ENCODE measurements at places on chromosomes 11 and 22.

GRCh38 chr11:86587264-86588193 lies 84.9 kb downstream of the ME3 start:
- H3K4me1 ChIP-seq: peaks cover 10% of the 10 kb centered on the region
- H3K27ac ChIP-seq: no peak overlapping the region
- peaks cover 4% of the 10 kb centered on the region for H3K36me3 ChIP-seq
- no peak for DNase-seq

- peaks cover 5% of the 10 kb centered on the region for H3K27me3 ChIP-seq
- H3K27ac ChIP-seq: no peak overlapping the region
- DNase-seq: no peak
- H3K4me1 ChIP-seq: no peaks in the 10 kb centered on the region
- no peak overlapping the region for H3K4me3 ChIP-seq
Observed at GRCh38 chr22:35568751-35569739, 28.4 kb downstream of the RASD2 start.

DNA sequence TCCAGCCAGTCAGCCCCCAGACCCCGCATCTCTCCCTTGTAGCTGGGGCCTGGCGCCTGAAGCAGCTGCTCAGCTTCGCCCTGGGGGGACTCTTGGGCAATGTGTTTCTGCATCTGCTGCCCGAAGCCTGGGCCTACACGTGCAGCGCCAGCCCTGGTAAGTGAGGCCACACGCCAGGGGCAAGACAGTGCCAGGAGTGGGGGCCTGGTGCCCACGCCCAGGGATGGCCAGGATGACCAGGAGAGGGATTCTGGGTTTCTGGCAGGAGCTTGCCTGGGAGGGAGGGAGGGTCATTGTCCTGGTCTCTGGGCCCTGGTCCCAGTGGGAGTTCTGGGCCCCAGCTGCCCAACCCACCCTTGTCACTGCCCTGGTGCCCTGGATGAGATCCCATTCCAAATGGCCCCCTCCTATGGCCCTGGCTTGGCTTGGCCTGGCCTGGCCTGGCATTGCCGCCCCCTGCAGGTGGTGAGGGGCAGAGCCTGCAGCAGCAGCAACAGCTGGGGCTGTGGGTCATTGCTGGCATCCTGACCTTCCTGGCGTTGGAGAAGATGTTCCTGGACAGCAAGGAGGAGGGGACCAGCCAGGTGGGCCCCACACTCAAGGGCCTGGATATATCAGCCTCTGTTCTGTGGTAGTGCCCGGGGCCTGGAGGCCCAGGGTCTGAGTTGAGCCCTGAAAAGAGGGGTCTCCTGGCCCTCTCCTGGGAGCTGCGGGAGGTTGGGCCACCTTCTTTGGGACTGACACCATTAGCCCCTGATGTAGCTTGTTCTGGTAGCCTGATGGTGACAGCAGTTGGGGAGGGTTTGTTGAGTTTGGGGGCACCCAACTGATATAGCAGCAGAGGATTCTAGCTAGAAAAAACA lies 3.7 kb downstream of the SLC39A13 start:
- H3K4me3 ChIP-seq: no peak overlapping the region
- DNase-seq: peak; percentile 67
- no peaks in the 10 kb centered on the region for H3K36me3 ChIP-seq
- peaks cover 15% of the 10 kb centered on the region for H3K4me1 ChIP-seq

DNA sequence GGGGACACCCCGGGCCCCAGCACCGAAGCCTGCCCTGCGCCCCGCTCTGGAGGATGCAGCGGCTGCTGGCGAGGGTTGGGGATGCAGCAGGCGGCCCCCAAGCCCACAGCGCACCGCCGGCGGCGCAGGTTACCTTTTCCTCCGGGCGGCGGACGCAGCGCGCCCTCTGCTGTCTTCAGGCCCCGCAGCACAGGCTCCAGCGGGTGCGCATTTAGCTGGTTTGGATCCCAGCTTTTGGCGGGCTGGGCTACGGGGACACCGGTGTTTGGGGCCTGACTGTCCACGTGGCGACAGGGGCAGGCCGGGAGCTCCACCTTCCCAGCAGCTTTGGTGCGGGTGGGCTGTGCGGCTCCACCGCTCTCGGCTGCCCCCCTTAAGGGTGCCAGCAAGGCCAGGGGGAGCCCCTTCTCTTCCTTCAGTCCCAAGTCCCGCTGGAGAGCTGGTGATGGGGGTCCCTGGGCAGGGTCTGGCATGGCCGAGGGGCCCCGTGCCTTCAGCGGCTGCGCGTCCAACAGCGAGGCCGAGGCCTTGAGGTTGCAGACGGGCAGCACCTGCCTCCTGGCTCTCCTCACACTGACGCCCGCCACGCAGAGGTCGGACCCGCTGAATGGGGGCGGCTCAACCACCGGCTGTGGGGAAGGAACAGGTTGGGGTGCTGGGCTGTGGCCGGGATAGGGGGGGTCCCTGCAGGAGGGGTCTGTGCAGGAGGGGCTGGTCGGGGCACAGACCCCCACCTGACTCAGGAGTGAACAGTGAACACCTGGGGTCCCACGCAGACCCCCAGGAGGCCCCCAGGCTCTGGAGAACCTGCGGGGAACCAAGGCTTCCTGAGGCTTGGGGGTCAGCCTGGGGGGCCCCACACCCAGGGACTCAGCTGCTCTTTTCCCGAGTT lies 18.0 kb upstream of the IL17REL start:
- no peaks in the 10 kb centered on the region for H3K36me3 ChIP-seq
- H3K27me3 ChIP-seq: peaks cover 5% of the 10 kb centered on the region
- DNase-seq: peak; percentile 86
- H3K4me1 ChIP-seq: peaks cover 12% of the 10 kb centered on the region
- no peak overlapping the region for H3K4me3 ChIP-seq

GRCh38 chr11:121595717-121596161 lies 143.0 kb upstream of the SORL1-AS1 start:
- peaks cover 5% of the 10 kb centered on the region for H3K4me1 ChIP-seq
- DNase-seq: no peak
- H3K4me3 ChIP-seq: no peak overlapping the region
- no peaks in the 10 kb centered on the region for H3K27me3 ChIP-seq

GRCh38 chr11:62431171-62431901 lies 12.5 kb downstream of the SCGB1A1 start:
- DNase-seq: no peak
- H3K27ac ChIP-seq: no peak overlapping the region
- no peak overlapping the region for H3K4me3 ChIP-seq
- H3K4me1 ChIP-seq: peaks cover 80% of the 10 kb centered on the region

- H3K36me3 ChIP-seq: peaks cover 6% of the 10 kb centered on the region
- H3K4me3 ChIP-seq: no peak overlapping the region
- DNase-seq: no peak
- H3K27me3 ChIP-seq: peaks cover 74% of the 10 kb centered on the region
Observed at GRCh38 chr22:19763458-19764298, 3.1 kb downstream of the TBX1 start.

GRCh38 chr11:74838188-74838587 lies 89.5 kb downstream of the RNF169 start:
- H3K36me3 ChIP-seq: peaks cover 64% of the 10 kb centered on the region
- H3K27me3 ChIP-seq: no peaks in the 10 kb centered on the region
- H3K4me1 ChIP-seq: peaks cover 2% of the 10 kb centered on the region
- no peak for DNase-seq
- no peak overlapping the region for H3K4me3 ChIP-seq
- H3K27ac ChIP-seq: no peak overlapping the region

GRCh38 chr11:17558916-17559315 lies 11.9 kb downstream of the OTOG start:
- H3K27ac ChIP-seq: no peak overlapping the region
- peaks cover 3% of the 10 kb centered on the region for H3K4me1 ChIP-seq
- peaks cover 3% of the 10 kb centered on the region for H3K27me3 ChIP-seq
- H3K36me3 ChIP-seq: no peaks in the 10 kb centered on the region
- no peak overlapping the region for H3K4me3 ChIP-seq

- H3K36me3 ChIP-seq: no peaks in the 10 kb centered on the region
- no peaks in the 10 kb centered on the region for H3K4me1 ChIP-seq
Observed at GRCh38 chr11:1050581-1051355, 14.2 kb upstream of the MUC6 start.

DNA sequence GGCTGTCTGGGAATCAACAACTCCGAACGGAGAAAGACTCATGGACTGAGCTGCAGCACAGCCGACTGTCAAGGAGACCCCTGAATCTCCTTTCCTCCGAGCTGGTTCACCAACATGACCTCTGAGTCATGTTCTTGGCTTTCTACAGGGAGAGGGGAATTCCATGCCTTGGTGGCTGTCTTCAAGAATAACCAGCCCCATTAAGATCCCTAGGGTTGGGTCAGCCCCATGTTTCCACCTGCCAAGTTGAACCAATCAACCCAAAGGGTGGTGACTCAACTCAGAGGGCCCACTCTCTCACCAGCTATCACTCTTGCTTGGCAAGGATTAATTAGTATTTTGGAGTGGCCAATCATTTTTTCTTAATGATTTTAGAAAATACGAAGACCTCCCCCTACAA lies 28.3 kb upstream of the IGSF22 start:
- no peaks in the 10 kb centered on the region for H3K36me3 ChIP-seq
- peaks cover 23% of the 10 kb centered on the region for H3K27me3 ChIP-seq
- no peak for DNase-seq
- no peaks in the 10 kb centered on the region for H3K4me1 ChIP-seq

DNA sequence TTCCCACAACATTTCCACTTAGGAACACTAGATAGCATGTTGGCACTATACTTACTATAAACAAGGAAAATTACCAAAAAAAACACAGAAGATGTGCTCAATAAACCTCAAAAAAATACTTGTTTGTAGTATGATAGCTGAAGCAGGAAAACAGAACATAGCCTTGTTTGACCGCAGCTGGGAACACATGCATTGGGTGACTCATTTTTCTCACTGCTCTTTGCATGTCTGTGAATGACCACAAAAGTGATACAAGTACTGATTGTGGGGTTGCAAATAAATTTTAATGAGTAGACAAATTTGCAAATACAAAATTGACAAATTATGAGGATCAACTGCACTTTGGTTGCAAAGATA lies 22.8 kb upstream of the GUCY1A2 start:
- no peak overlapping the region for H3K4me3 ChIP-seq
- H3K27ac ChIP-seq: no peak overlapping the region
- H3K4me1 ChIP-seq: peaks cover 12% of the 10 kb centered on the region
- DNase-seq: no peak
- H3K27me3 ChIP-seq: no peaks in the 10 kb centered on the region

DNA sequence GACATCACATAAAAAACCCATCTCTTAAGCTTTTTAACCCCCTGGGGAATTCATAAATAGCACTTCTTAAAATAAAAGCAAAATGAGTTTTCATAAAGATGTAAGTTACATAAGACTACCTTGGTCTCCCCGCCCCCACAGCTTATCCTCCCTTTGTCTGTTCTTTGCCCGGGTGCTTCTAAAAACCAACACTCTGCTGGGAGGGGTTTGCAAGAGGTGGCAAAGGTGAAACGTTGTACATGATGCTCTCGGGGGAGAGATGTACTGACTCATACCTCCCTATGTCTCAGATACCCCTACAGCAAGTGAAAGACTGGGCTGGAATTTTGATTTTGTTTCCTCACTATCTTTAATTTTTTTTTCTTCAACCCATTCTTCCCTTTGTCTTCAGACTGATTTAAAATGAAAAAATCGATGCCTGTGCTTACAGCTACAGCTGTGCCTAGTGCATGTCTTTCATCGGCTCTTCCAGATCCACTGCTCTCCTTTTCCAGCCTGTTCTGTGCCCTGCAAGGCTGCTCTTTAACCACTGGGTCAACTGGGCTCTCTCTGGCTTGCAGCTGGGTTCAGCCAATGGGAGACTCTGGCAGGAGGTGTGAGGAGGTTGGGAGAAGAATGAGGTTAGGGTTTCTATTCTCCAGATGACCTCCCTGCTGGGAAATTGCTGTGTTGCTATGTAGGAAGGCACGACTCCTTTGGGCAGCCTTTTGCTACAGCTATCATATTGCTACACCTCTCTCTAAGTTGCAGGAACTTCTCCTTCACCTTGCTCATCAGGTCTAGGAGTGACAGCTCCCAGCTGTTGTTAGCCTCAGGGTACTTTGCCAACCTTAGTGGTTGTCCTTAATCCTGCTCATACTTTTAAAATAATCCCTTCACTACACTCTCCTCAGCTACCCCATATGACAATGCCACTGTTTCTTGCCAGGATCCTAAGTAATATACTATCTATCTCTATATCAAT lies 266.5 kb downstream of the TENM4 start:
- no peak overlapping the region for H3K4me3 ChIP-seq
- no peak for DNase-seq
- no peak overlapping the region for H3K27ac ChIP-seq
- no peaks in the 10 kb centered on the region for H3K36me3 ChIP-seq

- H3K4me1 ChIP-seq: peaks cover 29% of the 10 kb centered on the region
- H3K27ac ChIP-seq: peak overlapping the region; percentile 3
- peak overlapping the region; percentile 55 for H3K4me3 ChIP-seq
- H3K27me3 ChIP-seq: peaks cover 37% of the 10 kb centered on the region
- H3K36me3 ChIP-seq: no peaks in the 10 kb centered on the region
- DNase-seq: peak; percentile 57
Observed at GRCh38 chr11:57476047-57476756, 15.9 kb downstream of the RTN4RL2 start.
